EL (cell line): ENCODE measurements at places on chromosomes 7 and 10.

- DNase-seq = no peak
These were observed 36.0 kb downstream of the EZH2 start for GRCh38 chr7:148847815-148848734.

DNA sequence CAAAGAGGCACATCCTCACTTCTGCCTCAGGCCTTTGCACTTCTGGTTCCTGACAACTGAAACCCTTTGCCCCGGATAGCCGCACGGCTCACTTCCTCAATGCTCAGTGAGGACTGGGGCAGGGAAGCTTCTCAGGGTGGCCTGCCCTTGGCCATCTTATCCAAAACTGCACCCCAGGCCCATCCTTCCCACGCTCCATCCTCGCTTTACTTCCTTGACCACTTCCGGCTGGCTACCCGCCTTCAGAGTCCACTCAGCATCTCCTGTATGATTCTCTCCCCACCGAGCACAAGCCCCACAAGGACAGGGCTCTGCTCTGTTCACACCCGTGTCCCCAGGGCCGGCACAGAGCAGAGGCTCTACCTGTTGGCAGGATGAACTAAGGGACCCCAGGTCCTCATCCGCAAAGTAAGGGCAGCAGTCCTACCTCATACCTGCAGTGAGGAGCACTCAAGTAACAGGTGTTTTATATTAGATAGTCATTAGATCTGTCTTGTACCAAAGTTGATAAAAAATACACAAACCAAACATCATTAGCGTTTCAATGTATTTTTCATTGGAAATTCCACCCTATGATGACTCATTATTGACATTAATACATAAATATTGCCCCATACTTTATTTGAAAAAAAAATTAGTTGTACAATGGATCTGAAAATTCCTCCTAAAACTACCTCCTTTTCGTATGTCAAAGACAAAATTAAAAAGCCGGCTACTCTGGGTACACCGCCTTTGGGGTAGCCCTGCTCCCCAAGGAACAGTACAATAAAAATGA, 35.0 kb downstream of the GNA12 start:
- DNase-seq = no peak

DNA sequence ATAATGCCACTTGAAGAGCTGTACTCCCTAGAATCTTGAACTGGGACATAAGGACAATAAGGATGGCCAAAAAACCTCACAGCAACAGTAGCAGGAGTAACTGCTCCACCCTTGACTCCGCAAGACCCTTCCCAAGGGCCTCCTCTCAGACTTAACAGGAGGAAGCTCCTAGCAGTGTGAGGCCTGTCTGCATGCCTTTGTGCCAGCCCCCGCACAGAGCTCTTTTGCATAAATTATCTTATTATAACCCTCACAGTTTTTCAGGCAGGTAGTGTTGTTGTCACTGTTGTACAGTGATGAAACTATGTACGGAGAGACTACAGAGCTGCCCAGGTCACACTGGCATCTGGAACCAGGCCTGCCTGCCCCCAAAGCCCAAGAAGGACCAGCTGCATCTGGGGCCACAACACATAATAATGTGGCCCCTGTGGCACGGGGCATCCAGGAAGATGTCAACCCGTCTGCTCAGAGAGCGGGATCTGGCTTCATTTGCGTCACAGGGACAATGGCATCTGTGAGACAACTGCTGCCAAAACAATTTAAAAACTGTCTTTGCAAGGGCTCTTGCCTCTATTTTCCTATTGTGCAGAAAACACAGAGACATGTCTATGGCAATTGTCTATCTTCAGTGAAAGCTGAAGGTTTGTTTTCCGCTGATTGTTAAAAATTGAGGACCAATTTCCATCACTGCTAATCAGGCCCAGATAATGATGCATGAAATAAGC, 249.3 kb upstream of the GRB10 start:
- no peak for DNase-seq

DNA sequence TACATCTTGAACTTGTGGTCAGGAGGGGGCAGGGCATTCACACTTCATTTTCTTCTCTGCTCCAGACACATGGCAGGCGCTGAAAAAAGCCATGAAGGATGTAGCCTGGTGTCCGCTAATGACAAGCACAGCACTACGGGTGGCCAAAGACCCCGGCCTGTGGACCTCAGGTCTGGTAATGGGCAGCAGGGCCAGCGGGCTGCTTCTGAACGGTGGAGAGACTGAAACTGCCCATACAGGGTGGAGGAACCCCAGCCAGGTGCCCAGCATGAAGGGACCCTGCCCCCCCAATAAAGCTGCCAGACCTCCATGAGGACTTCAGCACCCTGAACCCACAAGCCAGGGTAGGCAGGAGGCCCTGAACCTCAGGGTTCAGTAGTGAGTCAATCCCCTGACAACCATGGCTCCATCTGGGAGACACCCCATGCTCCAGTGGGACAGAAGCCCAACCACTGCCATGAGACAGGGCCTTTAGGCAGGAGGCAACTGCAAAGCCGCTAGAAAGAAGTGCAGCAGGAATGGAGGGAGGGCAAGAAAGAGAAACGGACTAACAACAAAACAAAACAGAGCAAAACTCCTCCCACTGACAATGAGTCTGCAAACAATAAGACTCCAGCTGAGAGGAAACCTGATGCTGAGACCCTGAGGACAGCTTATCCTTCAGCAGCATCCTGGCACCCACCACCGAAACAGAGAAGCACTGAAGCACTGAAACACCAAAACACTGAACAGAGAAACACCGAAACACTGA, 140.2 kb upstream of the PPP2R2D start:
- DNase-seq = no peak

DNA sequence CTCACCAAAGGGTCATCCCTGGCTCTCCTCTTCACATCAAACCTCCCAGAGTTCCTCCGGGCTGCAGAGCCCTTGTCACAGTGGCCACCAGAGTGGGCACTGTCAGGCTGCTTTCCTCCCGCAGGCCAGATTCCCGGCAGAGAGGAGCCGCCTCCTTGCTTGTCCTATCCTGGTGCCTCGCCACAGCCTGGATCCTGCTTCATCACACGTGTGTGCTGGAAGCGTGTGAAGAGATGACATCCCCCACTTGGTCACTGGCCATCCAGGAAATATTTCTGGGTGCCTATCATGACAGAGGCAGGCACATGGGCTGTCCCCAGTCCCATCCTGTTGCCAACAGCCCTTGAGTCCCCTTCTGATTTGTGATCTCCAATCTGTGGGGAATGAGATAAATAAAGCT, 15.0 kb downstream of the INSIG1 start:
- DNase-seq = no peak

- DNase-seq = no peak
These were observed 144.9 kb upstream of the MAGI2 start for GRCh38 chr7:79598351-79598750.

DNA sequence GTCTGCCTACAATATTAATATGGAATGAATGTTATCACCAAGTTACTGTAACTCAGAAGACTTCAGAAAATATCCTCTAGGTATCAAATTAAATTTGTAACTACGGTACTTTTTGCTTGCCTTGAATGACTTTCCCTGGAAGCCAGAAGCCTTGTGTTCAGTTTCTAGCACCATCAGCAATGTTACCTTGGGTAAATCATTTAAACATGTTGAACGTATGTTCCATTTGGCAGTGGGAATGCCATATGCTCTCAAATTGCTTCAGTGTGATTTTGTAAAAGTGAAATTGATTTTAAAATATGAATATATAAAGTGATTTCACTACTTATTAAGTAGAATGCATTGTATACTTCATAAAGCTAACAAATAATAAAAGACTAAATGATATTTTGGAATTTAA, 11.2 kb downstream of the RPA3 start:
- no peak for DNase-seq

GRCh38 chr10:122077311-122077875, 88.4 kb downstream of the TACC2 start:
- no peak for DNase-seq
